Right kidney (tissue), 9 donors: ENCODE measurements at places on chromosomes 1 and 21.

GRCh38 chr1:234277161-234277868, 95.9 kb upstream of the COA6 start:
- DNase-seq = no peak

GRCh38 chr1:162720996-162721395, 69.5 kb upstream of the HSD17B7 start:
- DNase-seq = no peak

- no peak for DNase-seq
These were observed 178.5 kb downstream of the RHOU start for GRCh38 chr1:228913626-228914414.

DNA sequence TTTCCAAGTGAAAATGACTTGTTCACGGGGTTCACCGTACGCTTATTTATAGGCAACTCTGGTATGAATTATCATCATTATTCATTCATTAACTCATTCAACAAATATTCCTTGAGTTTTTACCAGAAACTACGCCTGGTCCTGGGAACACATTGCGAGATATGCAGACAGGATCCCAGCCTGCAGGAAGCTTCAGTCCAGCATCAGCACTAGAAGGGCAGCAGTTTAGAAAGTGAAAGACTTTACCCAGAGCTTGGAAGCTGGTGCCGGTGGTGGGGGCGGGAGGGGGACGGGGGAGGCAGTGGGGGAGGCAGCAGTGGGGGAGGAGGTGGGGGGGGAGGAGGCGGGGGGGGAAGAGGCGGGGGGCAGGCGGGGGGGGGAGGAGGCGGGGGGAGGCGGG, 55.9 kb downstream of the SETD4 start:
- DNase-seq = no peak

DNA sequence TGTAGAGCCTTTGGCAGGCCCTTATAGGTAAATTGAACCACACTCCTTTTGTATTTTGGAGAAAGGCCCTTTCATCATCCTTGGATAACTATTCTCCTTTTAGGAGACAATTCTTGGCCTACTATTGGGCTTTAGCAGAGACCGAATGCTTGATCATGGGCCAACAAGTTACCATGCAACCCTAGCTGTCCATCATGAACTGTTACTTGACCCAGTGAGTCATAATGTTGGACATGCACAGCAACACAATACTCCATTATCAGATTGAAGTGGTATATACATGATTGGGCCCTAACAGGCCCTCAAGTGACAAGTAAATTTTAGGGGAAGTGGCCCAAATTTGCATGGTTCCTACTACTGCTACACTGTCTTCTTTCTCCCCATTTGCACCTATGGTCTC, 84.4 kb downstream of the CATSPERE start:
- DNase-seq = no peak

- DNase-seq = no peak
These were observed 123.9 kb downstream of the LHX4 start for GRCh38 chr1:180353945-180354344.

DNA sequence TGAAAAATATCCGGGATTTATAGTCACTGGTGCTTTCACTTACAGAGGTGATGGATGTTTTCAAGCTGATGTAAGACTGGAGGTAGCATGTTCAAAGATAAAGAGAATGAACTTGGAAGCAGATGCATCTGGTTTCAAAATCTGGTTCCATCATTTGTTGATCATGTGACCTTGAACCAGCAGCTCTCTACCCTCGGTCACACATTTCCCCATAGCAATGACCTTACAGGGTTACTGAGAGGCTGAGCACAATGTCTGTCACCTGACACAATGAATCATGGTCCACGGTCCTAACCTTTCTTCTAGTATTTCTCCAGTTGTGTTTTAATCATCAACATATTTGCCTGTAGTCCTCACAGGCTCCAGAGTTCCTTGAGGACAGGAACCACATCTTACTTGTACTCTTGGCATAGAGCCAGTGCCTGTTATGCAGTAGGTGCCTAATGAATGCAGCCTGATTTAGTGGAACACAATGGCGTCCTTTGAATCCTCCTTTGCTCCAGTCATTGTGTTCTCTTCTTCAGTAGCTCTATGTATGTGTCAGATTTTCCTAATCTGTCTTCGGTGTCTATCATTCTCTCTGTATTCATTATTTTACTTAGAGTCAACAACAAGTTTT, 667.3 kb downstream of the PTPRU start:
- DNase-seq = no peak

- peak; percentile 16 for DNase-seq
These were observed 128.7 kb upstream of the DPYD start for GRCh38 chr1:98049370-98050135.

- no peak for DNase-seq
These were observed 39.5 kb upstream of the DDAH1 start for GRCh38 chr1:85504417-85504816.

DNA sequence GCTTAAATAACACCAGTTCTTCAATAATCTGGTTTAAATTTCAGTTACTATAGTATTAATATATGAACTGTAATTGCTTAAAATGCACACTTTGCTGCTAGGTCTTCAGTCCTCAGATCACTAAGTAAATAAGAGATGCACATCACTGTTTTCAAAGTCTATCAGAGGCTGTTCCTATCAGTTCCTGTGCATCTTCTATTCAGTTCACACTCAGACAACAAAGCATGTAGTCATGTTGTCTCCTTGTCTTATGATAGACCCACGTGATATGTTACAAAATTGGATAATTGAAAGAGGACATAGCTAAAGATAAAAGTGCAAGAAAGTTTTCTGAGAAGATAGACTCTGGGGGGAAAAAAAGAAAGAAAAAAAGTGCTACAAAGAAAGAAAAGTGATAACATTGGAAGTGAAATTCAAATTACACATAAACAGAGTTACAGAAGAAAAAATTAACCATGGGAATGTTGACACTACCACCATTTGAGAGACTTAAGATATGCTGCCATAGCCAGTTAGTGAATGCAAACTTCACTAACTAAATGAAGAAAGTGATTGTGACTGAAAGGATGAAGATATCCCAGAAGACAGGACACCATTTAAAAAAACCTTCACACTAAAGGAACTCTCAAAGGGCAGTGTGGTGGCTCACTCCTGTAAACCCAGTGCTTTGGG, 33.9 kb upstream of the TSNAX start:
- DNase-seq = no peak
